Sciatic nerve (tissue), 2 donors: ENCODE measurements at places on chromosomes 1 and 21.

DNA sequence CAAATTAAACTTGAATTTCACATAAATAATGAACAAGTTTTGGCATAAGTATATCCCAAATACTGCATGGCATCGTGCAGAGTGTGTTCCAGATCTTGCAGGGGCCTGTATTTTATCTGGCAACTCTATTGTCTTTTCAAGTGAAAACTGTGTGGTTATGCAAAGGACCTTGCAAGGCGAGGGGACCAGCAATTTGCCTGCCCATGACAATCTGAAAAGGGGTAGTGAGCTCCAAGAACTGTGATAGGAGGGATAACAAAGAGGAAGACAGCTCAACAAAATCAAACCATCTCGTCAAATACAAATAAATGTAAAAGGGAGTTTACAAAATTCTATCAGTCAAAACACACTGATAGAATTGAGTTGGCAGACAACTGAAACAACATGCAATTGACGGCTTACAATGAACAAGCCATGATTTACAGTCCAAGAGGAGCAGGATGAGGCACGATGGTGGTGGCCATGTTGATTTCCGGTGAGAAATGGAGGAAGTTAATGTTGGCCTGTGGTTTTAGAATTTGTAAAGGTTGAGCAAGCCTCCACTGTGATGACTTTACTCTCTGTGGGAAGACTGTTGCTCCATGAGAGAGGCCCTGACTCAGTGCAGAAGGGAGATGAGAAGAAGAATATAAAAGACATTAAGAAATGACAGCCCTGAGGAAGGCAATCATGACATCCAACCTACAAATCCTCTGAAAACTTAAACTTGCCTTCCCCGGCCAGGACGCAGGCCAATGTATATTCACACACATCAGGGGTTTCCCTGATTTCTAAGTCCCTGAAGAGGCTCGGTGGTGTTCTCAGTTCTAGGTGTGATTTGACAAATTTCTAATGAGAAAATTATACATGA, 132.2 kb downstream of the ADSS2 start:
- no peak for DNase-seq

DNA sequence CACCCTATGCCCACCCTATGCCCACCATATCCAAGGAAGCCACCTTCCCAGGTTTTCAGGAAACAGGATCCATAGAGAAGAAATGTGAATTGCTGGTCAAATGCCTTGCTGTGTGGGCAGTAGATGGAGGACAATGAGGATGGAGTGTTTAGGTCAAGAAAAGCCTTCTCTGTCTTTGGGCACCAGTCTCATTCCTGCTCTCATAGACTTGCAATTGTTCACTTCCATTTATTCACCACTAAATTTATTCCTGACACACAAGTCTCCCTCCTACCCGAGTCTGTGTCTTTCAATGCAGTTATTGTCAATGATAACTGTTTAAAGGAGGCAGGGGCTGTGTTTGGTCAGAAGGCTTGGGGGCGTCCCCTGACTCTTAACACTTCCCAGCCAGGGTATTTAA, 48.0 kb upstream of the ITPKB start:
- DNase-seq, result no peak

GRCh38 chr1:15703562-15703961, 19.4 kb downstream of the PLEKHM2 start:
- peak; percentile 90 for DNase-seq

GRCh38 chr1:115771094-115771846, 2.8 kb upstream of the CASQ2 start:
- no peak for DNase-seq

GRCh38 chr1:246632281-246633168, 66.3 kb downstream of the CNST start:
- DNase-seq, result no peak

GRCh38 chr1:248886237-248886895, 19.7 kb upstream of the PGBD2 start:
- DNase-seq, result no peak

DNA sequence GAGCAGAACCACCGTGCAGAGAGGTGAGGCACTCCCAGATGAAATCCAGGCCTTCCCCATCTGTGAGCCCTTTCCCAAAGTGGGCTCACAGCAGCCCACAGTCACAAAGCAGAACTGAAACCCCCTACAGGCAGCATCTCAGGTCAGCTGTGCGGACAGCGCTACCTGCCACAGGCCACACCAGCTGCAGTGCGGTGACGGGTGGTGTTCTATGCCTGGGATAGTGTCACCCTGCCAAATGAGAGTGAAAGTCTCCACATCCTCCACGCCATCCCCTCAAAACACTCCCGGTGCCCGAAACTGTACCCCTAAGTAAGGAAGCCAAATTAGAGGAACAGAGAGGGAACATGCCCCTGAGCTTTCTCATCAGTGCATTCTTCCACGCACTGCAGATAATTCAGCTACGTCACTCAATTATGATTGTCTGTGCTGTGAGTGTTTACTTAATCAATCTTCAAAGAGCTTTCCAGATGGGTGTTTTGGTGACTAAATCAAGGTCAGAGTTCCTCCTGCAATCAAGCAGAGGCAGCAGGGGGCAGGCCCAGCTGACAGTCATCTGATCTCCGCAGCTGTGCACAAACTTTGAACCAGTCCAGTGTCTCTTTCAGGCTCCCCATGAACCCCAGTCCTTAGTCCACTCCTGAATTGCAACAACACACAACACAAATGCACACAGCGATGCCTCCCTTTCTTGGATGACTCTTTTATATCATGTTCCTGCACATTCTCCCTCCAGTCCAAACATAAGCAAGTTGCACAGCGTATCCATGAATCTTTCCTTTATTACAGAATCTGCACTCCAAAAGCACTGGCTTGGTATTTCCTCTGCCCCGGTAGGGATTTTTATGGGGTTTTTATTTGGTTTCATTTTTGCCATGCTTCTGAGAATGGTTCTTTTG, 150.0 kb downstream of the TOMM20 start:
- DNase-seq, result peak; percentile 78

DNA sequence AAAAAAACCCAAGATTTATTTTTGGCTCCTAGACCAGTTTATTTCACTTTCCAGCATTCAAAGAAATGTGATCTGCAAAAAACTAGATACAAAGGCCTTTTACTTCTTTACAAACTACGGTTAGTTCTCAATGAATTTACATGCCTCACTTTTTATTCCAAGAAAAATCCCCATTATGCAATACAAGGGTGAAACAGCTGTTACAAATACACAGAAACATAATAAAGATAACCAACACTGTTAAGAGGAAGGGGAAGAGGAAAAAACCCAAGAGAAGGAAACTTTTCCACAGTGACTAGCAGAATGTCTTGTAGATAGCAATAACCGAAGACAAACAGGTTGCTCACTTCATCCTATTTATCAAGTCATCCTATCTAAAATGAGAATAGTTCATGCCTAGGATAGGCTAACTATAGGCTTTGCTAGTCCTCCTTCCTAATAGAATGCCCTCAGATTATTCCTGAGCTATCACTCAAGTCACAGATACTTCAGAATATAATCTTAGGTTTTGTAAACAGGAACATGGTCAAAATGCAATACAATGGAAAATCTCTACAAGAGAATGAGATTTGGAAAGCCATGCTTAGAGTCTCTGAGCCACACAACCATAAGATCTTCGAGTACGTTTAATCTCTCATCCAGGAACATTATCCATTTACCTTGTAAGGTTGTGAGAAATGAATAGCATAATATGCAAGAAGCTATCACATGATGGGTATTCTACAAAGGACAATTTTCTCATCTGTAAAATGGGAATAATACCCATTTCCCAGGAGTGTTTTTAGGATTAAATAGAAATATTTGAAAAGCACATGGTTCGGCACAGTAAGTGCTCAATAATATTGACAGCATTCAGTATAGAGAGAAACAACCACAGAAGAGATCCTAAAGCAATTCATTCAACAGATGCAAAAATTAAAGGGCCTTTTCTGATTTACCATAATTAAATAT, 5.4 kb downstream of the PNRC2 start:
- no peak for DNase-seq

GRCh38 chr1:12438349-12438924, 179.6 kb downstream of the DHRS3 start:
- DNase-seq, result no peak

- no peak for DNase-seq
Observed at GRCh38 chr1:43621861-43622260, 28.1 kb upstream of the KDM4A start.

- no peak for DNase-seq
Observed at GRCh38 chr1:18581420-18581880, 49.2 kb upstream of the PAX7 start.

DNA sequence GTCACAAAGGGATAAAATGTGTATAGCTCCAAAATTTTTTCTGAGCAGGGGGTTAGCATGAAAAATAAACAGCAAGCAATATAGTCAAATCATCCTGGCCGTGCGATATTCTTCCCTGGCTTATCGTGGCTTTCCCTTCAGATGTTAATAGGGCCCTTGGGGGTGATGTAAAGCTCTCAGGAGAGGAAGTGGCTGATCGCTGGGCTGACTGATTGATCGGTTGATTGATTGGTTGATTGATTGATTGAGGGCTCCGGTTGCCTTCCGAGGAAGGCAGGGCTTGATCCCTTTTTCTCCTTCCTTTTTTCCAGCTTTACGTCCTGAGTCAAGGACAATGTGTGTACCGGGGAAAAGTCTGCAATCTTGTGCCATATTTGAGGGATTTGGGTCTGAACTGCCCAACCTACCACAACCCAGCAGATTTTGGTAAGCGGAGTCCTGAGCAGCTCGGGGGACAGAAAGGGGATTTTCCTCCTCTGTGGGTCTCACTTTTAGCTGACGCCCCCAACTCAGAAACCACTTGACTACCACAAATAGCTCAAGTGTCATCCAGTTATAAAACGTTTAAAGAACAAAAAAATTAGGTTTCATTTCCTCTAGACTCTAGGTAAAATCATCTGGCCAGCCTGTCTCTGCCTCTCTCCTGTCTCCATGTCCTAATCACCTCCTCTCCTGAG, 29.5 kb downstream of the TFF3 start:
- DNase-seq, result no peak

DNA sequence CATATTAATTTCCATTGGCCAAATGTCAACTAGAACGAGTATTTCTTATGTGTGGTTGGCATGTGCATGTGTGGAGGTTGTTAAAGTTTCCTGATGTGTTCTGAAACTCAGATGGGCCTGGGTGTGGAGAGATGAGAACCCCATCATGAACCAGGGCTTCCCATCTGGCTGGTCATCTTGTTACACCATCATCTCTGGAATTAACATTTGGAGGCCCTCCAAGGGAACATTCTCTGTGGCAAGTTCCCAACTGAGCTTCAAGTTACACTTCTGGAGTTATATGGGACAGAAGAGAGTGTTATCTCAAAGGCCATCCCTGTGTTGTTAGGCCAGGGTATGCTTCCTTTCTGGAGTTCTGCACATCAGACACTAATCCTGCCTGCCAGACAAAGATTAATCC, 183.6 kb downstream of the TTLL7 start:
- no peak for DNase-seq

- DNase-seq, result no peak
Observed at GRCh38 chr1:44724296-44724954, 6.5 kb downstream of the RNU5D-1 start.

- DNase-seq, result no peak
Observed at GRCh38 chr1:114033216-114033706, 54.0 kb downstream of the OLFML3 start.

DNA sequence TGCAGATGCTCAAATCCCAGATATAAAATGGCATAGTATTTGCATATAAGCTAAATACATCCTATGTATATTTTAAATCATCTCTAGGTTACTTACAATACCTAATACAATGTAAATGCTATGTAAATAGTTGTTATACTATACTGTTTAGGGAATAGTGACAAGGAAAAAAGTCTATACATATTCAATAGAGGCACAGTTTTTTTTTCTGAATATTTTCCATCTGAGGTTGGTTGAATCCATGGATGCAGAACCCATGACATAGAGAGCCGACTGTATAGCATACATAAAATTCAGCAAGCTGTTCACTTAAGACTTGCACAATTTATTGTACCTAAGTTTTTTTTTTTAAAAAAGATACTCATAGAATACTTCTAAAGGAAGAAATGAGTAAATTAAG, 6.5 kb downstream of the TAF13 start:
- DNase-seq, result no peak

DNA sequence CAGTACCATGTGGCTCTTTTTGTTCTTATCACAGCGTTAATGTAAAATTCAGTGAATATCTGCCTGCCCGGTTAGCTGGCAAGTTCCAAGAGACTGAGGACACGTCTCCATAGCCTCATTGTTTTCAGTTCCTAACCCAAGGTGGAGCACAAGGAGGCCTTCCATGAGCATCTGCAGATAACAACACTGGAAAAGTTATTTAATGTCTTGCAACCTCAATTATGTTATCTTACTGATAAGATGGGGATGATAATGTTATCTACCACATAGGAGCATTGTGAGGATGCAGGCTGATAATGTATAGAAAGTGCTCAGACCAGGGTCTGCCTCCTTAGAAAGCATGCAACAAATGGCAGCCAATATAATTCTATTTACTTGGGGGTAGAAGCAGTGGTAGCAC, 109.6 kb upstream of the DNAH14 start:
- DNase-seq, result no peak

DNA sequence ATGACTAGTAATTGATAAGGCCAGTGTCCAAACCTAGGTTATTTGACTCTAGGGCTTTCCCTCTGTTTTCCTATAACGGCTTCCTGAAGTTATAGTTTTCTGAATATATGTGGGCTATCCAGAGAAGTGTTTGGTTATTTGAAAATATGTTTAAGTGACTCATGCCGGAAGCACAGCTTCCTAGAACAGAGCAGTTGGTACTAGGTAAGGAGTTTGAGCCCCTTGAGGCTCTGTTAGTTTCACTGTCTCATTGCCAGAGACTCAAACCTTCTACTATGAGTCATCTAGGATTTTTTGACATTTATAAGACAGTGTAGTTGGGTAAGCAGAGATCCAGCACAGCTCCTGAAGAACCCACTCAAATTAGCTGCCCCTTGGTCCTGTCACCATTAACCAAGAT, 27.1 kb upstream of the LEPR start:
- DNase-seq, result no peak

DNA sequence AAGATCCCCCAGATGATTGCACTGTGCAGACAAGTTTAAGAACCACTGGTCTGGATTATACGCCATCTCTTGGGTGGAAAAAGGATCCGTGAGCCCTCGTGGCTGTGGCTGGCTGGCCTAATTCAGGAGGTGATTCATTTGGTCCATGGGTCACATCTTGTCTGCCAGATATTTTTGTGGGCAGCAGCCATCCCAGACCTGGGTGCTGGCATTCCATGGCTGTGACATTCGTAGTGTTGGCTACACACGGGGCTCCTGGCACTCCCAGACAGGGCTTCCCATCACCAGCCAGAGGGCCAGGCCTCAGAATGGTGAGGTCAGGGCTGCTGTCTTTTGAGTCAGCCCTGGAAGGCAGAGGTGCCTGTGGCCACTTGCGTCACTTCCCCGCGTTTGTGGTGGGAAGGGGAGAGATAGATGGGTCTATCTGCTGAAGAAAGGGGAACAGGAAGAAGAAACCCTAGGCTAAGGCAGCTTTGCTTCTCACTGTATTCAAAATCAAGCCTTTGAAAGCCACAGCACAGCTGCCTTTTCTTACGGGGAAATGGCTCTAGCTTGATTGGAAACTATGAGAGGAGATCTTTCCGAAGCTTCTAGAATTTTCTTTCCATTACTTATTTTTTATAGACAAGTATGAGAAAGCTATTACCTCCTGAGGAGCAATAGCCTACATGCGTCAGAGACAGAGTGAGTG, 32.4 kb downstream of the EIF2D start:
- peak; percentile 80 for DNase-seq

GRCh38 chr1:161502641-161503393, 2.4 kb upstream of the FCGR2A start:
- no peak for DNase-seq
